Left forelimb (tissue), 1 donor: ENCODE measurements at places on chromosomes 7 and 10.
A peak's percentile ranks its signal among the peaks of the same experiment; 100 is the strongest.

- DNase-seq: no peak
Measured at GRCh38 chr10:76883596-76883995, 754.0 kb downstream of the KCNMA1 start.

DNA sequence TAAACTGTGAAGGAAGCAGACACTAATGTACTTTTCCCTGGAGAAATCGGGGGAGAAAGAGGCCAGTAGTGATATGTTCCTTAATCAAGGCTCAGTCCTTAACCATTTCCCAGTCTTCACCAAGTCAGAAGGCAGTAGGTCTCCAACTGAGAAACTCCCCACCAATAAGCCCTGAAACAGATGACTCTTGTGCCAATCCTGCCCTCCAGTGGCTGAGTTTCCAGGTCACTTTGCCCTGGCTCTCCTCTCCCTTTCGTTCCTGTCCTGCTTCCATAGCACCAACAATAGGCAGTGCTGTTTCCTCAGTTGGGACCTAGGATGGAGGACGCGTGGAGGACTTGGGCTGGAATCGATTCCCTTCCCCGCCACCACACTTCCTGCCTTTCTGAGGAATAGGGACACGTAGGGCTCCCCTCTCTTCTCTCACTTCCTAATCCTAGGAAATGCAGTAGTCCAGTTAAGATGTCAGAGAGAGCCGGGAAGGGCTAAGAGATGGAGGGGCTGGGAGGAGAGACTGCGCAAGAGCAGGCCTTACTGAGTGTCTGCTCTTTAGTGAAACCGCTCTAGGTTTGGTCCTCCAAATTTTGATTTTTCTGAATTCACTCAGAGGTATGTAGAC is 23.4 kb downstream of the ATOH7 start:
- no peak for DNase-seq

GRCh38 chr10:117137911-117138642 is at the start of gene VAX1:
TSS of gene VAX1 (minus strand) at chr10:117138270. CDS start at chr10:117138056, 214 bp downstream.
- DNase-seq: no peak

GRCh38 chr7:136958016-136958415 is 89.6 kb downstream of the CHRM2 start:
- no peak for DNase-seq

GRCh38 chr10:38740102-38740501 is 646.0 kb downstream of the ZNF37A start:
- DNase-seq: no peak

DNA sequence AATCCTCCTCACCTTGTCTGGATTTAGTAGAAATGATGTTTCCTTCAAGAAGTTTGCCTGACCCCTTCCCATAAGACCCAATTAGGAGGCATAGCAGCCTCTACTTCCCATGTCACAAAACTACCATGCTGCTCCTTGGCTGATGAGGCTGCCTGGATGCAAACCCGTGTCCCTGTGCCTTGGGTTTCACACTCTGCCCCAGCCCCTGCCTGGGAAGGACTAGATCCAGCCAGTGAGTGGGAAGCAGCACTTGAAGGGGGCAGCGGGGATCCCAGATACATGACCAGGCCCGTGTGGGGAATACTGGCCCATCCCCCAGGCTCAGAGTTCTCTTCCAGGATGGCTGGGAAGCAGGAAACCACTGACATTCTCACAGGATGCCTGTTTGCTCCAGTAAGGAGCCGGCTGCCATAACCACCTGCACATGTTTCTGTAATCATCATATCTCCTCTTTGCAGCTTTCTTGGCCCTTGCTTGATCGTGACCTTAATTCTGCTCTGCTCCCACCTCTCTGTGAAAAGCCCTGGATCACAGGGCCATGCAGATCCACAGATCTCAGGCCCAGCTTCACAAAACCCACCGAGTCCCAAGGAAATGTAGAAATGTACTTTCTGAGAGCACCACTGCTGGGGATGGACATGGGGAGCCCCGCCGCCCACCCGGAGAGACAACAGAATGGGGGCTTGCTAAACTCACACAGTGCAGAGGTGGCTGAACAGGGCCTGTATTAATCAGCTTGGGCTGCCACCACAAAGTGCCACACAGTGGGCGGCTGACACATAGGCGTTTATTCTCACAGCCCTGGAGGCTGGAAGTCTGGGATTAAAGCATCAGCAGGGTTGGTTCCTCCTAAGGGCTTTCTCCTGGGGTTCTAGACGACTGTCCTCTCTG is 287.8 kb upstream of the IGFBP3 start:
- DNase-seq: no peak

GRCh38 chr10:75955973-75956502 is 524.6 kb downstream of the LRMDA start:
- DNase-seq: no peak

DNA sequence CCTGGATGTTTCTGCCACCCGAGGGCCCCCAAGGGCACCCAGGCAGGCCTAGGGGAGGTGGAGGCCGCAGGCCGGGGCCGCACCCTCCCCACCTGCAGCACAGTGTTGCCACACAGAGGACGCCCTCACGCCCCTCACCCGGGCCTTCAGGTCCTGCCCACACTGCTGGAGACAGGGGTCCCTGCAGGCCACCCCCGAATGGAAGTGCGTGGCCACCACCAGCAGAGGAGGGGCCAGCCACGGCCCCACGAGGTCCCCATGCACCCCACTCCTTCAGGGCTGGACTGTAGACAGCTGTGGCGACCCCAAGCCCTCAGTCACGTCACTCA is 35.4 kb downstream of the ADAP1 start:
- DNase-seq: no peak

DNA sequence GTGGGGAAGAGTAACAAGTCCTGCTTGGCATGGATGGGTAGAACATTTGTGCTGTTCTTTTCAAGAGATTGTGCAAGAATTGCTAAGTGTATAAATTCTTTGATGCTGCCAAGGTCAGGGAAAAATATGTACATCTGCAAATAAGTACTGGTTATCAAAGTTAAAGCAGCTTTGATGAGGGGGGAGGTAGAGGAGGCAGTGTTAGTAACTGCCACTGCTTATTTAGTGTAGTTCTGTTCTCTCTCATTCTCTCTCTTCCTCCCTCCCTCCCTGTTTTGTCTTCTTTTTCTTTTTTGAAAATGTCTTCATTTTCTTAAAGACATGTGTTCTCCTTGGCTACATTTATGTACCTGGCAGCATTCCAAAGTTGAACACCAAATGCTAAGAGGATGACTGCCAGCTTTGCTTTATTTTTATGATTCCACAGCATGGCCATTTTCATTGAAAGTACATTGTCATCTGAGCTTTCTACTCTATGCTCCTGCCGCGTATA is 18.6 kb downstream of the CACNB2 start:
- DNase-seq: no peak

DNA sequence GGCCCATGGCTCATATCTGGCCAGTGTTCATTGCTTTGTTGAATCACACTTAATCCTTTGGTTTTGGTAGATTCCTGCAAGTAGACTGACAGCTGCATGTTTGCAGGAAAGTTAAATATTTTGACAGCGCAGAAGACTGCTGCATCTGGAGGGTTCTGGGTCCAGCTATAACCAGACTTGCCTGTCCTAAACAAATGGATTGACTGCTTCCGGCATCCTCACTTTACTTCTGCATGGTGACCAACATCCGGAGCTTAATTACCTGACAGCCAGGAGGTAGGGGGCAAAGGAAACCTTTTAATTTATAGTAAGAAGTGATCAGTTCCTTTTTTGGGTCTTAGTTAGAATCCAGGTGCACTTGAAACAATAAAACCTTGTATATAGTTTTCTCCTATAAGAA is 263.3 kb downstream of the SNX10 start:
- DNase-seq: no peak

GRCh38 chr7:43511029-43511428 is 71.9 kb upstream of the STK17A start:
- no peak for DNase-seq

- DNase-seq: peak; percentile 71
Measured at GRCh38 chr7:54839575-54840213, 80.7 kb upstream of the SEC61G start.

GRCh38 chr10:51937308-51938140 is 238.1 kb upstream of the CSTF2T start:
- no peak for DNase-seq

- DNase-seq: no peak
Measured at GRCh38 chr10:96891840-96892239, 59.7 kb downstream of the LCOR start.

- DNase-seq: no peak
Measured at GRCh38 chr7:38905056-38905759, 3.8 kb downstream of the VPS41 start.

DNA sequence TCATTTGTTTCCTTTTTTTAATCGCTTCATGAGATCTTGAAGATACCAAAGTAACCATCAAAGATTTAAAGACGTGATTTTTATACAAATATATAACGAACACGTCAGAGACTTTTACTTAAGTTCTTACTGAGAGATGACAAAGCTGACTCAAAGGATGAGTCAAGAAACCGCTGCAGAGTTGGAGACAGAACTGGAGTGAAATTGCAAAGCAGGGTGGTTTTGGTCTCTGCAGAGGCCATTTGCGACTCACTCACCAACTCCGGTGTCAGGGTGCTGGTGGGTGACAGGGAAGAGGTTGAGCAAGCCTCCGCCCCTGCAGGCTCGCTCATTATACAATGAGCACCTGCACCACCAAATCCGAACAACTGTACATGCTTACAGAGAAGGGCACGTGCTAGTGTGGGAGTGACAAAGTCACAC is 75.2 kb downstream of the DNAJB6 start:
- no peak for DNase-seq

DNA sequence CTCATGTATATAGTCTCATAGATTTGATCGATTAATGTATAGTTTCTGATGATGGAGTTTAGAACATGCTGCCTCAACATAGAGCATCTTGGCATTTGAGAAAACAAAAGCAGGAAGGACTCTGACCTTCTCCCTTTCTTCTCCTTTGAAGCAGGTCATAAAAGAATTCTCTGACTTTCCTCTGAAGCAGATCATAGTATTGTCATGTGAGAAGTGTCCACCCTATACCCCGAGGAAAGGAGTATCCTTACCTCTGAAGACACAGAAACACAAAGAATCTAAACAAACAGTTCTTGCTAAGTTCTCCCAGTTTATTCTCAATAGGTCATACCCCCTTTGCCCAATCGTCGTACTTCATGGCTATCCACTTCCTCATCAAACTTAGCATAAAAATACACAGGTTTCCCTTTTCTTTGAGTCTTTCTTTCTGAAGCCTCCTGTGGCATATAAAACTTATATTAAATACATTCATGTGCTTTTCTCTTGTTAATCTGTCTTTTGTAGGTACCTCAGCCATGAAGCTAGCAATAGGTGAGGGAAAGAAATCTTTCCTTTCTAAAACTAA is 194.9 kb downstream of the REEP3 start:
- DNase-seq: no peak

DNA sequence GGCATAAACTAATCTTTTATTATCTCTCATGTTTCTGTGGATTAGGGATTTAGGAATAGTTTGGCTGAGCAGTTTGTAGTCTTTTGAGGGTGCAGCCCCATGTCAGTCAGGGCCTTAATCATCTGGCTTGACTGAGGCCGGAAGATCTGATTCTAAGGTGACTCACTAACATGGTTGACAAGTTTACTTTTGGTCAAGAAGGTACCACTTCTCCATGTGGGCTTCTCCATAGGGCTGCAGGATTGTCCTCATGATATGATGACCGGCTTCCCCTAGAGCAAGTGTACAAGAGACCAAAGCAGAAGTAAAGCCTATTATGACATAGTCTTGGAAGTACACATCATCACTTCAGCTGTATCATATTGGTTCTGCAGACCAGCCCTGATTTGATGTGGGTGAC is 45.9 kb upstream of the OIT3 start:
- DNase-seq: no peak

GRCh38 chr7:108291152-108291508 is 161.0 kb upstream of the LAMB4 start:
- DNase-seq: no peak

DNA sequence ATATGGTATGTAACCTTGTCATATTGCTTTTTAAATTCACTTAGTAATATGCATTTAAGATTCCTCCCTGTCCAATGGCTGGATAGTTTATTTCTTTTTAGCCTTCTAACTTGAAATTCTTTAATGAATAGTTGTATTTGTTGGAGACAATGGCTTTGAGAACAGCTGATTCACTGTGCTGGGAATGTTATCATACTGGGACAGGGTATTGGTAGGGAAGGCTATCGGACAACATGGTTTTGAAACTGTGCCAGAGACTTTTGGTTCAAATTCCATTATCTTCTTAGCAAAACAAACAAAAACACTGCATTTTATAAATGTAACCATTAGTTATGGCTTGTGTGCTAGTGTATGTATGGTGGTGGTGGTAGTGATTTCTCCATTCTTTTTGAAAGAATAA is 517.1 kb upstream of the ANKRD30A start:
- DNase-seq: no peak

- no peak for DNase-seq
Measured at GRCh38 chr10:3874990-3875841, 90.2 kb upstream of the KLF6 start.

GRCh38 chr7:35548291-35548690 is 146.6 kb downstream of the HERPUD2 start:
- no peak for DNase-seq

DNA sequence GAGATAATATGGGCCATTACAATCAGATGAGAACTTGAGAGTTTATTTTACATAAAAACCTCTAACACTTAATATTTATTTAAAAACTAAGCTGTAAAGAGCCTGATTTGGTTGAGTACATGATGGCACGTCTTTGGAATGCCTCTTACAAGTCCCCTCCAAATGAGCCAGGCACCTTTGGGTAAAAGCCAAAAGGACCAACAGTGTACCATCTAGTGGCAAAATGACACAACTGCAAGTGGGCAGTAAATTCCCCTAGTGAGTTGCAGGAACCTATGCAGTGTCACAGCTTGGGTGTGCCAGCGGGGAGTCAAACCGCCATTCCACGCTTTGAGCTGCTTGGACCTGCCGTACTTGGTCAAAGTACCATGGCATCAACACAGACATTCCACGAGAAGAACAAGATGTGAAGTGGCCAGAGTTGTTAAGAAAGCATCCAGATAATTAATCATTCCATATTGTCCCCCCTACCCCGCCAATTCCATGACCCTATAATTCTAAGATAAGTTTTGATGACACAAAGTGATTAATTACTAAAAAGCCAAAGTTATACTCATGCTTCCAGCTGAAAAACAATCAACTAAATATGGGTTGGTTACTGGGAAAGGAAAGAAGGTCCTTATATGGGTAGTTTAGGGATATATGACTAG is 115.2 kb downstream of the SORBS1 start:
- DNase-seq: no peak

GRCh38 chr10:5971886-5972285 is 5.5 kb downstream of the IL15RA start:
- no peak for DNase-seq
